ENCODE measurements at places on chromosomes 3 and 15. TPM values are rescaled to one million over a fixed set of nuclear protein-coding genes. Genes with fewer than 3 reads are reported as not detected.

- no peak for DNase-seq
Observed at GRCh38 chr15:91182101-91182500, 82.0 kb downstream of the SV2B start.

DNA sequence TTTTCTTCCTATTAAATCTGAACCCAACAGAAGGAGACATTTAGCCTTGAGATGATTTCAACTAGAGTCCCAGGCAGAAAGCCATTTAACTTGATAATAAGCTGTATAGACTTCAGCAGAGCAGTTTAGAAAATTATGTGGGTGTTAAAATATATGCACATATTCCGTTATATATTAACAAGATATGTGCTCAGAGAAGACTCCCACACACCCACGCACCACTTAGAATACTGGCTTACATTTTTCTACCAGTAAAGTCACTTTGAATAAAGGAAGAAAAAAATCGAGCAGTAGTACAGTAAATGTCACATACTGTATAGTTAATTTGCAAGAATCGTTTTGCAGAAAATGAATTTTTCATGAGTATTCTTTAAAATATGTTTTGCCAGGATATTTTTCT lies 599.3 kb downstream of the FGF12 start:
- DNase-seq, result no peak

DNA sequence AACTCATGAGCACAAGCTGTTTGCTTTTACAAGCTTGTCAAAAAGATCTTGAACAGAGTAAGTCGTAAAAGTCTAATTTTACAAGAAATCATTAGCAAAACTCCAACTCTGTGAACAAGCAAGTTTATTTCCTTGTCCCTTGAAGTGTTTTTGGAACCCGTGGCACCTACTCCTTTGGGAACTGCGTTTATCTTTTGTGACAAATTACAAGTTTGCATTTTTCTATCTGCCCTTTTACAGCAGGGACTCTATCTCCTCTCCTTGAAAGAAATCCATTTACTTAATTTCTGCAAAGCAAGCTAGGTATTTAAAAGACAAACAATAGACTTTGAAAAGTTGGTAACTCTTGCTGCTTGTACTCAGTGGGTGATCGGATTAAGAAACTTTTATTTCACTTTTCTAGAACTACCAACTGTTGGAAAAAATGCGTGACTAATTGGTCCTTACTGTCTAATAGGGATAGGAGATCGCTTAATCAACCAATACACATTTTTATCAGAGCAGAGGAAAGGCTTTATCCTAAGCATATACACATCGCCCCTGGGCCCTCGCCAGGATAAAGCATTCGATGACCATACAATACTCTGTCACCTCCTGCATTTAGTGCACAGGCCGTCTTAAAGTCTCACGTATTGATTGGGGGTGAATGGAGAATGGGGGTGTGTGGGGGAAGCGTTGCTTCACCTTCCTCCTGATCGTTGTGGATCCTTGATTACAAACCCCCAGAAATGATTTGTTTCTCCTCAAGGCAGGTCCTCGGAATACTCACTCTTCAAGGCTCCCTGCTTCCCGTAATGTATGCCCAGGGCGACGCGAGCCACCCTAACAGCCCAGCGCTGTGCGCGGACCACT lies 1.7 kb downstream of the PRTG start:
- no peak for DNase-seq

- no peak for DNase-seq
Observed at GRCh38 chr3:153028381-153028780, 133.6 kb upstream of the RAP2B start.

GRCh38 chr15:65212097-65212496 lies 824 bp upstream of the CILP start:
- DNase-seq, result no peak

GRCh38 chr3:22098021-22098420 lies 347.0 kb upstream of the ZNF385D start:
- no peak for DNase-seq

GRCh38 chr3:150312018-150312657 lies 96.0 kb upstream of the TSC22D2 start:
- DNase-seq, result no peak

DNA sequence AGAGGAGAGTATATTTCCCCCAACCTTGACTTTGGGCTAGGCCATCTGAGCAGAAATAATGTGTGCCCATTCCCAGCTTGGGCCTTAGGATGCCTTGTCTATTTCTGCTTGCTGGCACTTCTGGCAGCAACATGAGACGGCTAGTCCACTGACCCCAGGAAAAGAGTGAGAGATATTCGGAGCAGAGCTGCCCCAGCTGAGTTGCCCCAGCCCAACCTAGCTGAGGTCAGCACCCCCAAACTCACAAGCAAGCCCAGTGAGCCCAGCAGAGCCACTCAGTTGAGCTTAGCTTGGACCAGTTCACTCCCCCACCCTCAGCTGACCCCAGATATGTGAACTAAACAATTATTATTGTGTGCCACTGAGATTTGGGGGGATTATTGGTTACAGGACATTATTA lies 20.2 kb downstream of the ITGA11 start:
- DNase-seq, result no peak

- no peak for DNase-seq
Observed at GRCh38 chr15:72785841-72786240, 2.3 kb upstream of the ADPGK start.

- no peak for DNase-seq
Observed at GRCh38 chr3:81549831-81550230, 211.6 kb downstream of the GBE1 start.

DNA sequence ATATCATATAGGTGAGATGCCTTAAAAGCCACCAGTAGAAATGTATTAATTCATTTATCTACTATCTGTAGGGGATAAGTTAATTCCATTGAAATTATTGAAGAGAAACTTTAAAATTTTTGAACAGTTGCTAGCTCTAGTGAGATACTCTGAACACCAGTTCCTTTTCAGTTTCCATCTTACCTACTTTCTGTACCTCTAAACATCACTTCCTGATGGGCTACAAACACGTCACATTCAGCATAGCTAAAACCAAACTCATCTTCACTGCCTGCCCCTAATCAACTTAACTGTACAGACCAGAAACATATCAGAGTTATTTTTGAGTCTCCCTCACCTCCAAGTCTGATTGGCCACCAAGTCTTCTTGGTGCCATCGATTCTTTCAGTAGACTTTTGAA lies 88.9 kb downstream of the FEZF2 start:
- no peak for DNase-seq

GRCh38 chr3:50520849-50521248 lies 17.4 kb upstream of the CACNA2D2 start:
- DNase-seq, result no peak

DNA sequence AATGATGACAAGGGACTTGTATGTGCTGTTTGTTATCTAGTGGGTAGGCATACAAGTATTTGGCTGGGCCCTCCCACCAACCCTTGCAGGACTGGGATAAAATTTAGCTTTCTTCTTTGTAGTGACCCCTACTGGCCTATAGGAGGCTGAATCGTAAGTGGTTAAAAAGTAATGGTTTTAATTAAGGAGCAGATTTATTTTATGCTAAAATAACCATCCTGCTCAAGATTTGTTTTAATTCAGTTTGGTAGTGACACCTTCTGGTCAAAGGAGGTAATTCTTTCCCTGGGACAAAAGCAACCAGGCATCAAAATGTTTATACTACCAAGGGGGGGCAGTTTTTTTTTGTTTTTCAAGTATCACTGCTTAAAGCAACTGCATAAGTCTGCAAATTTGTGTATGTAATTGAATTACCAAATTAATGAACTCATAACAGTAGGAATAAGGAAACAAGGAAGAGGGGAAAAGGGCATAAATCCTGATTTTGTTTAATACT lies 70.7 kb downstream of the TOP2B start:
- peak; percentile 38 for DNase-seq

DNA sequence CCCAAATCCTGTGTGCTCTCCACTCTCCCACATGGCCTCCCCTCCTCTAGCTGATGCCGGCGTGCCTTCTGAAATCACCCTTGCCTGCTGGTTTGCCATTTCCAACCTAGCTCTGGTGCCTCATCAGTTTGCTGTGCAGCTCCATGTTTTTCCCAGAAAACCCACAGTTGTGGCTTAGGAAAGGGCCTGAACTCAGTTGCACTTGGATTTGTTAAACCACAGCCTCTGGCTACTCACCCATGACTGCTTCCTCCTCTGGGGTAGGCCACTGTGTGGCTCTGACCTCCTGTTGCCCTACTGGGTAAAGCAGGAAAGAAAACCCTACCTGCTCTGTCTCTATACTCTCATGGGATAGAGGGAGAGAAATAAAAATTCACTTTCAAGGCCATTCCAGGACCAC lies 97.3 kb downstream of the DAPK2 start:
- DNase-seq, result no peak

- DNase-seq, result no peak
Observed at GRCh38 chr15:44719293-44719999, 8.1 kb downstream of the B2M start.

DNA sequence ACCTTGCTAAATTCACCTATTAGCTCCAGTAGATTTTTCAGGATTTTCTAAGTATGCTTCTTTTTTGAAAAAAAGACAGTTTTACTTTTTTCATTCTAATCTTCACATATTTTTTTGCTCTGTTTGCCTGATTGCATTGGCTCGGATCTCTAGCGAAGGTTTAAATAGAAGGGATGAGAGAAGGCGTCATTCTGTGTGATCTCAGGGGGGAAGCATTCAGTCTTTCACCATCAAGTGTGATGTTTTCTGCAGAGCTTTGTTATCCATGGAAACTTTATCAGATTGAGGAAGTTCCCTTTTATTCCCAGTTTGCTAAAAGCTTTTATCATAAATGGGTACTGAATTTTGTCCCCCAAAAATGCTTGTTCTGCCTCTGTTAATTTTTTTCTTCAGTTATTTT lies 120.3 kb downstream of the LRRK1 start:
- DNase-seq, result no peak

The THPO gene
- not detected for polyA plus RNA-seq

The HDGFL3 gene
- polyA plus RNA-seq, result 13.7 TPM

The RARB gene
- polyA plus RNA-seq, result 0.06 TPM

The ECE2 gene
- not detected for polyA plus RNA-seq

All from keratinocyte (primary cell).